Stimulated activated naive CD4-positive, alpha-beta T cell treated with Interleukin-2 at 50 U/mL for 16 hours (primary cell): ENCODE measurements at places on chromosomes 12 and 14.

DNA sequence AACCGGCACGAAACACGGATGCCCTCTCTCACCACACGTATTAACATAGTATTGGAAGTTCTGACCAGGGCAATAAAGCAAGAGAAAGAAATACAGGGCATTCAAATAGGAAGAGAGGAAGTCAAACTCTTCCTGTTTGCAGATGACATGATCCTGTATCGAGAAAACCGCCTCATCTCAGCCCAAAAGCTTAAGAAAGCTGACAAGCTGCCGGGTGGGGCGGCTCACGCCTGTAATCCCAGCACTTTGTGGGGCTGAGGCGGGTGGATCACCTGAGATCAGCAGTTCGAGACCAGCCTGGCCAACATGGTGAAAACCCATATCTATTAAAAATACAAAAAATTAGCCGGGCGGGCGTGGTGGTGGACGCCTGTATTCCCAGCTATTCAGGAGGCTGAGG is 17.7 kb downstream of the OR6S1 start:
- DNase-seq = no peak

DNA sequence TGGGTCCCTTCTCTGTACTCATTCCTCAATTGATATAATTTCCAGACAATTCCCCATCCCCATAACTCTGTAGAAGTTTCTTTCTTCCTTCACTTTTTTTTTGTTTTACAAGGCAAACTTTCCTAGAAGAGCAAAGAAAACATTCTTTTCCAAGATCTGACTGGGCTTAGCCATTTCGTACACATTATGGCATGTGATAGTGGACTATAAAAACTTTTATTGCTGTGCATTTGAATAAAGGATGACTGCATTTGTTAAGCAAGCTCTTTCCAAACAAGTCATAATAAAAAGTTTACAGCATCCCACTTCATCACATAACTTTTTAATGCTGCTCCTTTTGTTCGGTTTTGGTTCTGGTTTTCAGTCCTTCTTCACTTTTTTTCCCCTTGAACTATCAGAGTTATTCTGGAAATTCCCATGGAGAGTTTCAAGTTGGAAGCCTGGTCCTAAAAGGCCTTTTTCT is 231.0 kb upstream of the HMGA2 start:
- no peak for DNase-seq

- no peak for DNase-seq
Measured at GRCh38 chr12:89453121-89453978, 71.2 kb downstream of the GALNT4 start.

GRCh38 chr14:97544571-97544970 is 747.4 kb downstream of the VRK1 start:
- no peak for DNase-seq

- DNase-seq = no peak
Measured at GRCh38 chr14:35949920-35950513, 123.9 kb downstream of the BRMS1L start.
